ENCODE measurements at places on chromosomes 5 and 9.

DNA sequence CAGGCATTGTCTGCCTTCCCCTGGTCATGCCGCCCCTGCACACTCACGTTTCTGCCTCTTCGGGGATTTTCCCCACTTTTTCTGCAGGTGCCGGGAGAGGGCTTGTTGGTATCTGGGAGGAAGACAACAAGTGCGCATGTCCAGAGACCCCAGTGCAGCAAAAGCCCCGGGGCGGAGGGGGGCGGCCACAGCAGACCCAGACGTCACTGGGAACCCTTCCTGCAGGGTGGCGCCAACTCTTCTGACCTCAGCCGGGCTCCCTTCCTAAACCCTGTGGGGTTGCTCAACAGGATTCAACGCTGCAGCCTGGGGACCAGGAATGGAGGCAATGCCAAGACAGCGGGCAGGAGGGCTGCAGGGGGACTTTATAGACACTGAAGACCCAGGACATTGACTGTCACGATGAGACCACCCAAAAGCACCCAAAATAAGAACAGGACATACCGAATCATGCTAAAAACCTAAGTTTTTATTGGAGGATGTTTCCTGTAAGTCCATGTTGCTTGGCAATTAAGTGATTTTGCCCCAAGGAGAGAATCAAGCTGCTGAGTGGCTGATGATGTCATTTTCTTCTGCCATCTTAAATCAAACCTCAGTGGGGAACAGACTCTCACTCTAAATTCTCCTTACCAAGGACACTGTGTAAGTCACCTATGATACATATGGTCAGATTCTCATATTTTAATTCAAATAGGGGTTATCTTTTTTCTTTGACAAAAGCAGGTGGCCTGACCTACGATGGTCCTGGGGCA is 62.9 kb upstream of the SIMC1 start:
- no peak for DNase-seq

DNA sequence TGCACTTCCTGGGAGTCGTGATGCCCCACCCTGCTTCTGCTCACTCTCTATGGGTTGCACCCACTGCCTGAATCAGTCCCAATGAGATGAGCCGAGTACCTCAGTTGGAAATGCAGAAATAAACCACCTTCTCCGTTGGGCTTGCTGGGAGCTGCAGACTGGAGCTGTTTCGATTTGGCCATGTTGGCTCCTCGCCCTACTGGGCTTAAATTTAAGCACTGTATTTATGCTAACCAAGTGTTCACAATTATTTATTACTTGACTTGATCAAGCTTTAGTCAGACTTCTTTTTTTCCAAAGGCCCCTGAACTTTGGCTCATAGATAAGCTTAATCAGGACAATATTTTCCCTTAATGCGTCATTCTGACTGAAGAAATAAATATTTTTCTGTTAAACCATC is 1072.4 kb upstream of the CDH9 start:
- no peak for DNase-seq

GRCh38 chr5:60161340-60161934 is 267.9 kb upstream of the PDE4D start:
- DNase-seq = no peak

- DNase-seq = no peak
These were observed 10.5 kb upstream of the SPATA31E1 start for GRCh38 chr9:87872079-87872624.

DNA sequence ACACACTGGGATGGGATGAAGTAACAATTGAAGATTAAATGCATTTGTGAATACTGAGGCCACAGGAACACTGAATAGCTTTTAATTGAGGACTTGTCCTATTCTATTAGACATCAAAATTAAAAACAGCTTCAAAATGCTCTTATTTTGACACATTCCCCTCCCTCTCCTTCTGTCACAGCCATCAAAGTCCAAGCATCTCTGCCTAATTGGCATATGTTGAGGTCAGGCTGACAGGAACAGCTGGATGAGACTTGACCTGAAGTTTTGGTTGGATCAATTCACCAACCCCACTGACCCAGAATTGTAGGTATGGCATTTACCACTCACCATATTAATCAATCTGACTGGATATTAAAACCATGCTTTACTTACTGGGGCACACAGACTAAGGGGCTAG is 96.3 kb downstream of the PTCH1 start:
- DNase-seq = no peak

DNA sequence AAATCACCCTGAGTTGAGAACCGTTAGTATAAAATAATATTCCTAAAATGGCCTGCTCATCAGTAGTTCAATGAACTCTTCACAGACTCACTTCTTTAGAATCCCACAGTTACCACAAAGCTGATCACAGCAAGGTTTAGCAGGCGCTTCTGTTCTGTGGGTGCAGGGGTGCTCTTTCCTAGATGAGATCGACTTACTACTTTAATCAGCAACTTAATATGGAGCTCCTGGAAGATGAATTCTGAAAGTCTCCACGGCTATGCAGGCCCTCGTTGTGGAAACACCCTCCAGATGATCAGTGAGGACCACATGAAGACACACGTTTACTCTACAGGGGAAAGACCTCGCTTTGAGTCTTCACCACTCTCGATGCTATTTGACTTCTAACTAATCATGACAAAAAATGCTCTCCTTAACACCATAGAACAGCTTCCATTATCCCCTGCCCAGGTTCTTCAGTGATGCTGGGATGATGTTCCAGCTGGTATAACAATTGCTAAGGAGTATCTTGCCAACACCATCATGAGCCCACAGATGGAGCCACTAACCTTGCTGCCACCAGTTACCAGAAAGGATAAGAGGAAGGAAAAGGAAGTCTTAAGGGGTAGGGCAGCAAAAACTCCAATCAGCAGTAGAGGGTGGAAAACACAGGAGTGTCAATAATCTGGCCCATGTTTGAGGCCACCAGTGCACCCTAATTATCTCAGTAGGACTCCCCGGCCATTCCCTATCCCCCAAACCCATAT is 17.9 kb upstream of the GPX8 start:
- DNase-seq = no peak

DNA sequence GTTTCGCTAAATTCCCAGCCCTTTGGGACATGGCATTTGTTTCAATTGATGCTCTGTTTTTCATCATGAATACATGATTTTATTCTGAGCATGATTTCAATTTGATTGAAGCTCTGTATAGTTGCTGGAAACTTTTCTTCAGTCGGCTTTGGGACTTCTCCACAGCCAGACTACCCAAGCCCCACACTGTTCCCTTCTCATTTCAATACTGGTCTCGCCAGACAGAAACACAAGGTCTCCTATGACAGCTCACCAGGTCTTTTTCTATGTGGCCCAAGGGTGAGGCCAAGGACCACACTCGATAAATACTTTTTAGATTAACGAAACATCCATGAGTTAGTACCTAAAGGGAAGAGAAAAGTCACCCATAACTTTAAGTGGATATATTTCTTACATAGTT is 132.2 kb downstream of the ARL15 start:
- no peak for DNase-seq

GRCh38 chr5:65307088-65307487 is 174.6 kb downstream of the ADAMTS6 start:
- DNase-seq = no peak

GRCh38 chr5:56831773-56832172 is 16.4 kb downstream of the MAP3K1 start:
- DNase-seq = no peak

- DNase-seq = no peak
These were observed 28.7 kb downstream of the HMGCR start for GRCh38 chr5:75365740-75366139.

- DNase-seq = no peak
These were observed at the start of gene C5orf46 for GRCh38 chr5:147906326-147907095. Gene C5orf46 (minus strand): TSS chr5:147906538. CDS start chr5:147906501, 37 bp downstream.

- DNase-seq = no peak
These were observed 138.1 kb downstream of the EMB start for GRCh38 chr5:50302815-50303490.

- no peak for DNase-seq
These were observed 241.4 kb upstream of the ZNF462 start for GRCh38 chr9:106621313-106622163.

DNA sequence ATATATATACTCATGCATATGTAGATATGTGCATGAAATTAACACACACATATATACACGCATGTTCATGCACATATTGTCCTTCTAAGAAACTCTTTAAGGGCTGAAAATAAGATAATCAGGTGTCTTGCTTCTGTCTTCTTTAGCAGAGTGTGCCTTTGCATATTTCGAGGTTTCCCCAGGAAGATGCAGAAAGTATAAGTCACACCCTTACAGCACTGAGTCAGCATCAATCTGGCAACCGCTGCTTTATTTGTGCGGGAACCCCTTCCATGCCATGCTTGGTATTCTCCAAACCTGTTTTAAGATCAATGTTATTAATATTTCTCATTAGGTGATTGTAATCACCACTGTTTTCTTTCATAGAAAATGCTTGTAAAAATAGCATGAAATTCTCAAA is 557.9 kb downstream of the CAAP1 start:
- DNase-seq = no peak

DNA sequence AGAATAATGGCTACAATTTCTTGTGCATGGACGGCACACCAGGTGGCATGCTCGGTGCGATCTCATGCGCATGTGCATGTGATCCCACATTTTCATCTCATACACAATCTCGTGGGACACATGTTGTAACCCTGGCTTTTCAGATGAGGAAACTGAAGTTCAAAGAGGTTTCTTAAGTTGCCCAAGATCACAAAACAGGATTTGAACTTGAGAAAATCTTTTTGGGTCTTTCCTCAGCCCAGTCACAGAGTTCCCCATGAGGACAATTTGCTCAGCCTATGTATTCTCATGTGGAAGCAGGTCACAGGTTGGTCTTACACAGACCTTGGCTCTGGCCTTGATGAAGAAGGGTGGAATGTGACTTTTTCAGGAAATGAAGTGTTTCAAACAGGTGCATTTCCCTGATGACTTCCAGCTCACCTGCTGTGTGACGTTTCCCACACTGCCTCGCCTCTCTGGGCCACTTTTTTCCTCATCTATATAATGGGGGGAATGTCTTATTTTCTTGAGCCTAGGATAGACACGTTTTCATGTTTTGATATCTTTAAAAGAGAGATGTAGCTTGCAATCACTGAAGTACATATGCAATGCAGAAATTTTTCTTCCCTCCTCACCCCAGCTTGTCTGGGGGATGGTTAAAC is 7.1 kb upstream of the ORM1 start:
- DNase-seq = no peak
